ENCODE measurements at places on chromosomes 2 and 18. TPM values are rescaled to one million over a fixed set of nuclear protein-coding genes. Genes with fewer than 3 reads are reported as not detected.

Gene C2orf69
- total RNA-seq = 16.3 TPM

Gene UGT1A6
- total RNA-seq = not detected

Gene MEP1B
- total RNA-seq = not detected

GRCh38 chr2:149080971-149081370, 42.5 kb downstream of the LYPD6B start:
- peaks cover 29% of the 10 kb centered on the region for H3K27me3 ChIP-seq
- no peaks in the 10 kb centered on the region for H3K36me3 ChIP-seq
- no peak overlapping the region for H3K27ac ChIP-seq
- H3K4me1 ChIP-seq = peaks cover 18% of the 10 kb centered on the region
- no peak overlapping the region for H3K4me3 ChIP-seq

DNA sequence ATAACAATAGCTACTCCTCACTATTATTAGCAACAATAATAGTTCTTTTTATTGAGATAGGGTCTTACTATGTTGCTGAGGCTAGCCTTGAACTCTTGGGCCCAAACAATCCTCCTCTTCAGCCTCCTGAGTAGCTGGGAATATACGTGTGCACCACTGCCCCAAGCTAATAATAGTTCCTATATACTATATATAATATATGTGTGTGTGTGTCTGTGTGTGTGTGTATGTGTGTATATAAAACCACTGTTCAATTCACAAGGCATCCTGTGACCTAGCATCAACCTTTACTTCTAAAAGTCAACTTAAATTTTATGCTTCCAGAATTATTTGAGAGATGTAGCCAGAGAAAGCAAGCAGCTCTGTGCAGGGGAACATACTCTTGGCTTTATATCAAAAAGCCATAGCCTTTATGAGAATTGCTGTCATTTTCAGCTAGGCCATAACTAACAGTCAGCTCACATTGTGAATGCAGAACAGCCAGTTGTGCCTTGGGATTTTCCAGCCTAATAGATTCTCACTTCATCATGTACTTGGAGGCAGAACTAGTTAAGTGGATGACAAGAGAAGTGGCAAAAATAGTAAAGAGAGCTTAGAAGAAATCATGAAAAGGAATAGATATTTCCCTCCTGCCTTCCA, 665.5 kb downstream of the NYAP2 start:
- H3K36me3 ChIP-seq = no peaks in the 10 kb centered on the region
- no peak overlapping the region for H3K27ac ChIP-seq
- no peaks in the 10 kb centered on the region for H3K4me1 ChIP-seq

GRCh38 chr18:34108206-34108605, 116.5 kb downstream of the NOL4 start:
- no peak for DNase-seq
- H3K4me1 ChIP-seq = no peaks in the 10 kb centered on the region
- no peak overlapping the region for H3K4me3 ChIP-seq
- H3K27me3 ChIP-seq = no peaks in the 10 kb centered on the region

GRCh38 chr18:8962192-8962779, 140.2 kb upstream of the NDUFV2 start:
- no peak for DNase-seq
- no peak overlapping the region for H3K4me3 ChIP-seq
- H3K4me1 ChIP-seq = peaks cover 4% of the 10 kb centered on the region

DNA sequence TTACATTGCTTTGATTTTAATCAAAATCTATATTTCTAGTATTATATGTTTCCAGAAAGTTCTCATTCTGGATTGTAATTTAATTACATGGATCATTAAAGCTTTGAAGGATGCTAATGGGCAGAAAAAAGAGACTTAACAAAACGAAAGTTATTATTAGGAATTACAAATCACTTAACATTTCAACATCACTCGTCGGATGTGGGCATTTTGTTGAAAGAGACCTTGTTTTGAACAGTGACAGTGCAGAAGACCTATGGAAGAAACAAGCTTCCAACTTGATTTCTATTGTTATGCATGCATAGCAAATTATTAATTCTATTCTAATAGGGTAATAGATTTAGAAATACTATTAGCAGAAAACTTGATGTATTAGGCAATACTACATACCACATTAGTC, 31.4 kb upstream of the DARS1 start:
- H3K27ac ChIP-seq = no peak overlapping the region
- no peak for DNase-seq
- no peaks in the 10 kb centered on the region for H3K36me3 ChIP-seq
- H3K4me3 ChIP-seq = no peak overlapping the region
- H3K27me3 ChIP-seq = no peaks in the 10 kb centered on the region
